Right lobe of liver (tissue), 6 donors: ENCODE measurements at places on chromosomes 11 and 22.
A peak's percentile ranks its signal among the peaks of the same experiment; 100 is the strongest.

- DNase-seq = no peak
Measured at GRCh38 chr11:44818110-44818509, 91.3 kb downstream of the TSPAN18 start.

DNA sequence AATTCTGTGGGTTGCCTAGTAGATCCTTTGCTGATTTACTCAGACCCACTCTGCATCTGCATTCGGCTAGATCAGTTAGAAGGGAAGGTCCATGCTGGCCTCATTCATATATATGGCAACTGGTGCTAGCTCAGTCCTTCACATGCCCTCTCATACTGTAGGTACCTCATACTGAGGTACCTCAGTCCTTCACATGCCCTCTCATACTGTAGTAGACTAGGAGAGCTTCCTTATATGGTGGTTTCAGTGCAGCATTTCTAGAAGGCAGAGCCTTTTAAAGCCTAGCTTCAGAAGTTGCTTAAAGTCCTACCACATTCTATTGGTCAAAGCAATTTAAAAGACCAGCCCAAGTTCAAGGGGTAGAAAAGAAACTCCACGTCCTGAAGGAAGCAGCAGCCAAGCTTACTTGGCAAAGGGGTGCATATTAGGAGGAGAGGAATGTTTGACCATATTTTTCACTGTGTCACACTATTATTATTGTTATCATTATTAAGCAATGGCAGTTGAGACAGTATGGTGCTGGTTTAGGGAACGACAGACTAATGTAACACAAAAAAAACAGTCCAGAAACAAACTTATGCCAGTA is 356.4 kb downstream of the DYNC2H1 start:
- DNase-seq = no peak

DNA sequence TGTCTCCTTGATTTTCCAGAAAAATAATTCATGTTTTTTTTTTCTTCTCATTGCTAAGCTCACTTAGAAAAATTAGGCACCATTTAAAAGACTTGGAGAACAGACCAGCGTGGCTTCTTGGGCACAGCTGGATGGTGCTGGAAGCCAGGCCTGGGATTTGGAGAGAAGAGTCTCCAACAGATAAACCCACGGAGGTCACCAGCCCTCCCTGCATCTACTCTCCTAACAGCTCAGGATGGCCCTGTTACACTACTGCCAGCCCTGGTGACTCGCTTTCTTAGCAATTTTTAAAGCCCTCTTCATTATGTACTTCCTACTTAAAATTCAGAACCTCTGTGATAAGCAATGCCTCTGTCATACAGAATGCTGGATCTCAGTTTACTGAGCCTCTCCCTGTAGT is 1.7 kb downstream of the PTH start:
- no peak for DNase-seq

DNA sequence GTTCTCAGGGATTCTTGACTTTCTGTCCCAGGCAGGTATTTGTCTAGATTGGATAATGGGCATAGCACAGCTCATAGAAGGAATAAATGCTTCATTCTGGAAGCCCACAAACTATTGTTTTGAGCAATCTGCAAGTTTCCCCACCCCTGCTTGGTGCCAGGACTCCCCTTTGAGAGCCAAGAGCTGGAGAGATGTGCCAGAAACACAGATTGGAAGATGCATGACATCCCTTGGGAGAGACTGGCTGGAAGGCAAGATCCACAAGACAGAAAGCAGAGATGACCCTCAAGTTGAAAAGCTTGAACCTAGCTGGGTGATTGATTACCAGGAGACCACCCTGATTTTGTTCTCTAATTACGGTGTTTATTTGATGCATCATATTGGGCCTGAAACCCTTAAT is 89.2 kb upstream of the E2F8 start:
- no peak for DNase-seq

DNA sequence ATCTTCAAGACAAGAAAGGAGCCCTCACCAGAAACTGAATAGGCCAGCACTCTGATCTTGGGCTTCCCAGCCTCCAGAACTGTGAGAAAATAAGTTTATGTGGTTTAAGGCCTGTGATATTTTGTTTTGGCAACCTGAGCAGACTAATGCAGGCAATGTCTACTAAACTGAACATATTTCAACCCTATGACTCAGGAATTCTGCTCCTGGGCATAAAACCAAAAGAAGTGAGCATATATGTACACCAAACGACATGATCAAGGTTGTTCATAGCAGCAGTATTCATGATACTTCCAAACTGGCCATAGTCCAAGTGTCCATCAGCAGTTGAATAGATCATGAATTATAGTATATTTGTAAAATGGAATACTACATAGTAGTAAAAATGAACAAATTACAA is 29.0 kb downstream of the CSNK2A3 start:
- no peak for DNase-seq

GRCh38 chr11:8110396-8110795 is 29.4 kb downstream of the TUB start:
- no peak for DNase-seq

GRCh38 chr11:7604331-7604955 is 68.9 kb downstream of the CYB5R2 start:
- no peak for DNase-seq

DNA sequence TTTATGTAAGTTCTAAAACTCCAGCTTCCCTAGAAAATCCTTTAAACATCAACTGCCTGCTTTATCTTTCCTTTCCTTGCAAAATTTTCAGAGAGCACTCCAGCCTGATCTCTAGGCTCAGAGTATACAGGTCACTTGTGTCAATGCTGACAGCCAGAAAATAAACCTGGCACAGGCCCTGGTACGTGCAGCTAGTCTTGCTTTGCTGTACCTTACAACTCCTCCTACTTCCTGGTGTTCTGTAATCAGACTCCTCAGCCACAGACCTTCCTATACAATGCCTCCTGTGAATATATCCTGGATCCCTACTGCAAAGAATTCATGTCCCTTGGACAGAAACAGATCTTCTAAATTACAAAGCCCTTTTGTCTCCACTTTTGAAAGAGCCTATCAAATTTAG is 24.2 kb upstream of the TMEM123 start:
- peak; percentile 91 for DNase-seq

GRCh38 chr11:37087650-37088572 is 489.9 kb upstream of the RAG2 start:
- DNase-seq = no peak

- no peak for DNase-seq
Measured at GRCh38 chr11:2780850-2781407, 81.1 kb upstream of the KCNQ1OT1 start.

DNA sequence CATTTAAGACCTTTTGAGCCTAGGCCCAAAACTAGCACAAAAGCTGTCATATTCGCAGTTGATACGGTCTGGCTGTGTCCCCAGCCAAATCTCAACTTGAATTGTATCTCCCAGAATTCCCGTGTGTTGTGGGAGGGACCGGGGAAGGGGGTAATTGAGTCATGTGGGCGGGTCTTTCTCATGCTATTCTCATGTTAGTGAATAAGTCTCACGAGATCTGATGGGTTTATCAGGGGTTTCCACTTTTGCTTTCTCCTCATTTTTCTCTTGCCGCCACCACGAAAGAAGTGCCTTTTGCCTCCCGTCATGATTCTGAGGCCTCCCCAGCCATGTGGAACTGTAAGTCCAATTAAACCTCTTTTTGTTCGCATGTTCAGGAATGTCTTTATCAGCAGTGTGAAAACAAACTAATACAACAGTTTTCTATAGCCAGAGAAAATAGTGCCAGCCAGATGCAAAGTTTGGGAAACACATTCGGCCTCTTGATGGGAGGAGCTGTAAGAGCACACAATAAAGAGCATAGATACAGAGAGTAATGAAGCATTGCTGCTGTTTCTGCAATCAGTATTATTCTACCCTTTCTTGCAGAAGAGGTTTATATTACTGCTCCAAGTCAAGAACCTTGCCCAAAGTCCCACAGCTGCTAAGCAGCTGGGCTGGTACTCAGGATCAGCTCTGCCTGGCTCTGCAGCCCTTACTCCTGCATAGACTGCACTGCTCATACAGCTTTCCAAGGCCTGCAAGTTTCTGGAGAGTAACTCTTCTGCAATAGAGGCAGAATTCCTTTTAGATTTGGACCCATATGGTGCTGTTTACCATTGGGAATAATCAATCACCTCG is 2.0 kb upstream of the ZNF195 start:
- DNase-seq = no peak

DNA sequence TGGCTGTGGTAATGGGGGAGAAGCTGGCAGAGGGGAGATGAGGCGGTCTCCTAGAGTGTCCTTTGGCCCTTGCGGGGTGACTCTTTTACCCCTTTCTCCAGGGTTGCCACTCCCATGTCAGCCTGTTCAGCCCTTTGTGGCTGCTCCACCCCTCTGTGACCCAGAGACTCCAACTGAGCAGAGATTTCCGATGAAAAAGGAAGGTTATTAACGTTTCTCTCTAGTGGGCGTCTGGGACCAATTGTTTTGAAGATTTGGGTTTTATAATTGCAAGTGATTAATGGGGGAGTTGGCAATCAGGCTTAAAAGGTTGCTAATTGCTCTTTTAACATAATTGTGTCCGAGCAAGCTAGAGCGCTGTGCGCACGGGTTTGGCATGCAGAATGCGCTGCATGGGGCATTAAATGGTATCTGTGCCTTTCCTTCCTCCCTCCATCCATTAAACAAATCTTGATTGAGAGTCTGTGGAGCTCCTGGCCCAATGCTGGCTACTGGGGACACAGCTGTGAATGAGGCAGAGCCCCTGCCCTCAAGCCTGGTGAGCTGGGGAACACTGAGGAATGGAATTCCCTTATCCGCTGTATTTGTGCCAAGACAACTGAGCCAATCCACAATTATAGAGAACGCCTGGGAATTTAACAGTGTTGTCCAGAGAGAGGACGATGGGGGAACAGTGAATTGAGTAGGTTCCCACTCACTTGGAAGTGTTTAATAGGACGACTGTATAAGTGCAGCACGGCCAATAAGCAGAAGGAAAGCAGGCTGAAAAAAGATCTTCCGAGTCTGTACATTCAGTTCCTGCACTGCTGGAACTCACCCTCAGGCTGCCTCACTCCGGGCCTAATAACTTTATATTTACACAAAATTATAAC is 295.9 kb downstream of the MIAT start:
- DNase-seq = no peak

DNA sequence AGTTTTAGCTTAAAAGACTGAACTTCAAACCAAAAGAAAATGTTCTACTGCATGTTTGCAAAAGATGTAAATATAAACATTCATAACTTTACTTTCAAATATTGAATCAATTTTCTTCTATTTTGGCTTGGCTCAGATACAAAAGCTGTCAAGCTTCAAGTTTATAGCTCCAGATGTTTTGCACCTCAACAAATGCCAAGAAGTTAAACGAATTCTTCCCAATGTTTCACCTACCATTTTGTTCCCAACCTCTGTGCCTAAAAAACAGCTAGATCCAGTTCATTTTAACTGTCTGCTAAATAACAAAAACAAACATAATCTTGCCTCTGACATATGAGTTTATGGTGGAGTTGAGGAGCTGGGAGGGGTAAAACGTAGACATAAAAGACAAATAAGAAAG is 76.5 kb downstream of the RAB30 start:
- DNase-seq = no peak

GRCh38 chr11:20483931-20484330 is 96.4 kb downstream of the PRMT3 start:
- DNase-seq = no peak

DNA sequence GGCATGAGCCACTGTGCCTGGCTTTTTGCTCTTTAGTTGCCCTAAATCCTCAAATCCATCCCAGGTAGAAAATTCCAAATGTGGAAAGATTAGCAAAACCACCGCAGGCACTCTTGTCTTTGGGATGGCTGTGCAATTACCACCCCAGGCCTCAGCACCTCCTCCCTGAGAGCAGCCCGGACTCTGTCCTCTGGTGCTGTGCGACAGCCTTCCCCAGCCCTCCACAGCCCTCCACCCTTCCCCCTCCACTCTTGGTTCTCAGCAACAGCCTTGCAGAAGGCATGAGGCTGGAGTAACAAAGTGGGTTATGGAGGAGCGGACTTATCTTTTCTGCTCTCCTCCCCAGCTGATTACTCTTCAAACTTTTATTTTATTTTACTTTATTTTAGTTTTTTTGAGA is 44.7 kb upstream of the YWHAH start:
- no peak for DNase-seq

GRCh38 chr11:125128450-125128849 is 17.0 kb upstream of the TMEM218 start:
- no peak for DNase-seq

- peak; percentile 82 for DNase-seq
Measured at GRCh38 chr22:43385770-43386641, 25.8 kb upstream of the MPPED1 start.

DNA sequence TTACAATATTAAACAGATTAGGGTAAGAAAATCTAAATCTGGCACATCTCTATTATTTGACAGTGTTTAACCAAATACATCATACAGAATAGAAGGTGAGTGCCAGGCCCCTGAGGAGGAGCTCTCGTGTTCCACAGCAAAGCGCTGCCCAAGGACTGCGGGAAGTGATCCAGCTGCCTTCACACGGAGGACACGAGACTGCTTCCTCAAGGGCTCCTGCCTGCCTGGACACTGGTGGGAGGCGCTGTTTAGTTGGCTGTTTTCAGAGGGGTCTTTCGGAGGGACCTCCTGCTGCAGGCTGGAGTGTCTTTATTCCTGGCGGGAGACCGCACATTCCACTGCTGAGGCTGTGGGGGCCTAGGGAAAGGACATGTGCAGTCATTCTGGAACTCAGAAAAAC is 71.1 kb downstream of the NCAPD3 start:
- no peak for DNase-seq

- DNase-seq = no peak
Measured at GRCh38 chr11:64734811-64735724, 8.9 kb downstream of the RASGRP2 start.

DNA sequence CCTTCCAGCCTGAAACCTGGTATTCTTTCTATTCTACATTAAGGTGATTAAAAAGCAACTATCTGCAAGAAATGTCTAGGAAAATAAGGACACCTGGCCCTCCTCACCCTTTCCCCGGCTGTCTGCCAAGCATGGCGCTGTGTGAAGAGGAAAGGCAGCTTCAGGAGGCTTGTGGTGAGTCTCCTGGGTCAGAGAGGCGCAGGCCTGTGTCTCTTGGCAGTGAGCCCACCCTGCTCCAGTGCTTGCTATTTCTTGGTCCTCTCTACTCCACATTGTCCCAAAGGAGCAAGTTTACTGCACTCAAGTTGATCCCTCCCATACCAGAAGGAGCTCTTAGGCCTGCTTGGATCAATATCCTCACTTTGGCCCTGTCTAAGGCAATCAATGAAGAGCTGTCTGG is 520.7 kb upstream of the B3GAT1 start:
- DNase-seq = no peak

DNA sequence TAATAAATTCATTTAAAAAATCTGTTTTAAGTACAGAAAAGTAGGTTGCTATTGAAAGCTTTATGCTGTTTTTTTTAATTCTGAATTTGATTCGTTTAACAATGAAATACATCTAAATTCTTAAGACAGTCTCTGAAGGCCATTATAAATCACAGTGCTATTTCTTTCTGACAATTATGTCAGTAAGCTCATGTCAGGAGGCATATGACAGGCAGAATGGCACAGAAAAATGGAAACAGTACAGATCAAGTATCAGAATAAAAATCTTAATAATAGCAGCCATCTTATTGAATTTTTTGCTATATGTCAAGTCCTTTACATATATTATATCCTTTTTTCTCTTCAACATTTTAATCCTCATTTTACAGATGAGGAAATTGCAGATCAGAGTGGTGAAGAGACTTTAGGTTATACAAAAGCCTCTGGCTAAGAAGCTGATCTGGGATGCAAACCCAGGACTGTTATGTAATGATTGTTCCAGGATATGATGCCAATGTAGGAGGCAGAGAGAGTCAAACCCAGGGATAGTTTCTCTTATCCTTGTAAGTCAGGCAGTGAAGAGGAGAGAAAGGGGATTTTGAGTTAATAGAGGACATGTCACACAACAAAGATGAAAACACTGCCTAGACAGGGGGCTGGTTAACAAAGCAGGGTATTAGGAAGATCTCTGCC is 283.1 kb upstream of the CCDC90B start:
- DNase-seq = no peak

GRCh38 chr22:36413022-36413775 is 25.4 kb upstream of the MYH9 start:
- no peak for DNase-seq
